ENCODE measurements at places on chromosomes 12 and 14. TPM values are rescaled to one million over a fixed set of nuclear protein-coding genes. Genes with fewer than 3 reads are reported as not detected.

DNA sequence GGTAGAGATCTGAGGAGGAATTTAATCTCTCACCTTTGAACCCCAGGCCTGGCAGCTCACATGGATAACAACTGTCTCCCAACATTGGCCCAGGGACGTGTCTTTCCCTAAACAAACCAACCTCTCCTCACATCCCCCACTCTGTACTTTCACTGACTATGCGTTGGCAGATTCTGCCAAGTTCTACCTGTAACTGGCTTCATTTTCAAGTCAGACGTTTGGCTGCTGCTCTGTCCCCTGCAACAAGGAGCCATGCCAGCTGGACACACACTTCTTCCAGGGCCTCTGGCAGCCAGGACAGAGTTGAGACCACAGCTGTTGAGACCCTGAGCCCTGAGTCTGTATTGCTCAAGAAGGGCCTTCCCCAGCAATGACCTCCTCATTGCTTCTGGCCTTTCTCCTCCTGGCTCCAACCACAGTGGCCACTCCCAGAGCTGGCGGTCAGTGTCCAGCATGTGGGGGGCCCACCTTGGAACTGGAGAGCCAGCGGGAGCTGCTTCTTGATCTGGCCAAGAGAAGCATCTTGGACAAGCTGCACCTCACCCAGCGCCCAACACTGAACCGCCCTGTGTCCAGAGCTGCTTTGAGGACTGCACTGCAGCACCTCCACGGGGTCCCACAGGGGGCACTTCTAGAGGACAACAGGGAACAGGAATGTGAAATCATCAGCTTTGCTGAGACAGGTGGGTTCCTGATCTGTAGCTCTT is at the start of gene INHBC:
TSS of gene INHBC (plus strand) at position 268 of the 707 bp plus-strand sequence. CDS start at position 371, 103 bp downstream.
- no peak for DNase-seq

DNA sequence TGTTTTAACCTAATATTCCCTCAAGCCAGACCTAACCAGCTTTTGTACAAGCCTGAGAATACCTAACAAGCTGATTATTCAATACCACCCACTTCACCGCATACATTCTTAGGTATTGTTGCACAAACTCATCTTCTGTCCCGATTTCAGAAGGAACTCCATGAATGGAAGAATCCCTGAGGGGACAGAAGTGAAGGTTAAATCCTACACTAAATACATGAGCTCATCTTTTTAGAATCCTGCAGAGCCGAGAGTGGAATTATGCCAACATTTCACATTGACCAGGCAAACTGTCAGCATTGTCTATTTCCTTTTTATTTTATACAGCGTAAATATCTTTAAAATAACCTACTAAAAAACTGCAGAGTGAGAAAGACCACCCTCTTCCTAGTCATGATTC is 140.7 kb upstream of the PRICKLE1 start:
- DNase-seq: no peak

- no peak for DNase-seq
Measured at GRCh38 chr12:3236345-3237187, 159.4 kb downstream of the TSPAN9 start.

DNA sequence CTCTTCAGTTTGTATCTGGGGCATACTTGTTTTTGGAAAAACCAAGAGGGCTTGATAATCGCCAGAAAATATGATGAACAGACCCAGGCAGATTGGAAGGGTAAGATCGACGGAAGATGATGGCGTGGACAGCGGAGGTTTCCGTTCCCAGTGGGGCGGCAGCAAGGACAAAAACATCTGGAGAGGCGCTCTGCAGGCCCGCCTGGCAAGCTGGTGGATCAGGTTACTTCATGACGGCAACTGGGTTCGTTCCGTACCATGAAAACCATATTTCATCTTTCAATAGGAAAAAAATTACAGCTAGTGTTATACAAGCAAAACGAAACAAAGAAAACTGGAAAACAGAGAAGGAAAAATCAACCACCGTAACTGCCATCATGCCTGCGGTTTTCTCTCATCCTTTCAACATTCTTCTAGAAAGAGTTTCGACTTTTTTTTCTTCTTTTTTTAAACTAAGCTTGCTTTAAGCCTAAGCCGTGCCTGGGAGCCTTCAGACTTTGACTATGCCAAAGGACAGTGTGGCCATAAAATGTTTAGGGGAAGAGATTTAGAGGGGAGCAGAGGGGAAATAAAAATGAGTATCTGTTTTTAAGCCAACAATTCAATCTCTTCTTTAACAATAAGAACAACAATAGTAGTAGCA is 210.5 kb downstream of the FOXN3 start:
- no peak for DNase-seq

DNA sequence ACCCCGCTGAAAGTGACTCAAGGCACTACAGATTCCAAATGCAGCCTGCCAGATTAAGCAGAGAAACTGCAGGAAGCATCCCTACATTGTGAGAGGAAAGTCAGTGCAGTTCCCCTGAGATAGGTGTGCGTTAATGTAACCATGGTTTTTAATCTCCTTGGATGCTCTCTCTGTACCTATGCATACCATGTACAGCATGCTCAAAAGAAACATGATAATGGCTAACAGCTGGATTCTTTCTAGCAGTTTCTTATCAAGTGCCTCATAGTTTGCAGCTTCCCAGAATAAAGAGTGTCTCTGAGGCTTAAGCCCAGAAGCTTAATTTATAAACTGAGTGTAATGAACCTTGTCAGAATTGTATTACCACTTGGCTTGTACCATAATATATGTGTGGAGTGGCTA is 17.1 kb upstream of the MDM1 start:
- DNase-seq: no peak

Gene TMTC1
- 13.6 TPM for total RNA-seq

Gene DEPDC4
- total RNA-seq: 8.0 TPM

Gene VWF
- 83.7 TPM for total RNA-seq

Gene CISTR
- total RNA-seq: not detected
